Retina (tissue), 1 donor: ENCODE measurements at places on chromosomes 6 and 20.
A peak's percentile ranks its signal among the peaks of the same experiment; 100 is the strongest.

GRCh38 chr20:5215672-5216304 is 89.0 kb downstream of the CDS2 start:
- no peak for DNase-seq

DNA sequence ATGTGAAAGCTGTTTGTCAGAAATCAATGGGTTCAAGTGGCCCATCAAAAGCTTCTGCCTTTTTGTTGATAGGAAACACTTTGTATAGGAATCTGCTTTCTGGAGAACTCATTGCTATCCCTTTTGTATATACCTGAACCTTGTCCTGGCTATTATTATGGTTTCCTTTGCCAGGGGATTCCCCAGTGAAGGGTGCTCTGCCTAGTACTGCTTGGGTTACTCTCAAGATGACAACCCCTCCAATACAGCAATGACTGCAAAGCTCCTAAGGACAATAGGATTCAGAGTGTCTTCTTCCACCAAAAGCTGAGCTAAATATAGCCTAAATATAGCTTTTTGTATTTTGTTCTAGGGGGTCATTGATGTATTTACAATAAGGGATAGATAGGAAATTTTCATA is 54.0 kb upstream of the PTPRK start:
- no peak for DNase-seq

- no peak for DNase-seq
Measured at GRCh38 chr6:122028933-122029522, 370.4 kb upstream of the HSF2 start.

DNA sequence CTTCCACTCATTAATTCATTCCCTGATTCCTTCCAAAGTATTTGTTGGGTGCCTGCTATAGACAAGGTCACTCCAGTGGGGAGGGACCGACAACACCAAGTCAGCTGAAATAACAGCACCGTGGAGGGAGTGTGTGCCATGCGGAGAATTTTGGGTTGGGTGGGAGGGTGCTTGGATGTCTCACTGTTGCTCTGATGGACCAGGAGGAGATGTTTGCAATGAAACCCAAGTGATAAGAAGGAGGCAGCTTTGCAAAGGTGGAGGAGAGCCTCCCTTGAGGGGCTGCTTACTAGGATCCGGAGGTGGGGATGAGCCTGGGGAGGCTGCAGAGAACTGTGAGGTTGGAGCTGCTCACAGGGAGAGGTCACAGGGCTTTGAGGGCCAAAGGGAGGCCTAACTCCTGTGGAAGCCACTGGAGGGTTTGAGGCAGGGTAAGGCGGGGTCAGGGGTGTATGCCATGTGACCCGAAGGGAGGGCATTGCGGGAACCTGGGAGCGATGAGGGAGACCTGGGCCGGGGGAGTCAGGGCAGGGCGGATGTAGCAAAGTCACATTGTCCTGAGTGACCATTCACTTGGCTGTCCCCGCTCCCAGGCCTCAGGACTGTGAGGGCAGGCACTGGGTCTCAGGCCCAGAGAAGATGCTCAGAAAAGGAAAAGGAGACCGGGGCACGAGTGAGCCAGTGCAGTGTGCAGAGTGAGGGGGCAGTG is 124.5 kb downstream of the PHACTR3 start:
- no peak for DNase-seq

- DNase-seq, result peak; percentile 84
Measured at GRCh38 chr20:815914-816606, 17.5 kb upstream of the FAM110A start.

DNA sequence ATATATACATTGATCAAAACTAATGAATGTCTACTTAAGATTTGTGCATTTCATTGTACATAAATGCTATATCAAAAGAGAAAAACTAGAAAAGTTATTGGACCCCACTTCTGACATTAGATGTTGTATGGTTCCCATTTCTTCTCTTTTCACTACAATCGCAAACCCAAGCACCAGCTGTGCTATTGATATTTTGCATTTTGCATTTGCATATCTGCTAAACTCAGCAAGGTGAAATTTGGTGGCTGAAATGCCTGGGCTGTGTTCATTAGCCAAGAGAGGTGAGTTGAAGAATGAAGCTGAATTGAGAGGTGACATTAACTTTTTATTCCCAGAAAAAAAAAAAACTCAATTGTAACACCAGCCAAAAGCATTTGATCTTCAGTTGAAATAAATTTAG is 232.1 kb upstream of the TENT5A start:
- DNase-seq, result no peak

GRCh38 chr20:46765506-46766120 is 56.2 kb downstream of the SLC2A10 start:
- DNase-seq, result peak; percentile 45

- DNase-seq, result no peak
Measured at GRCh38 chr20:51633430-51633829, 90.9 kb upstream of the NFATC2 start.

DNA sequence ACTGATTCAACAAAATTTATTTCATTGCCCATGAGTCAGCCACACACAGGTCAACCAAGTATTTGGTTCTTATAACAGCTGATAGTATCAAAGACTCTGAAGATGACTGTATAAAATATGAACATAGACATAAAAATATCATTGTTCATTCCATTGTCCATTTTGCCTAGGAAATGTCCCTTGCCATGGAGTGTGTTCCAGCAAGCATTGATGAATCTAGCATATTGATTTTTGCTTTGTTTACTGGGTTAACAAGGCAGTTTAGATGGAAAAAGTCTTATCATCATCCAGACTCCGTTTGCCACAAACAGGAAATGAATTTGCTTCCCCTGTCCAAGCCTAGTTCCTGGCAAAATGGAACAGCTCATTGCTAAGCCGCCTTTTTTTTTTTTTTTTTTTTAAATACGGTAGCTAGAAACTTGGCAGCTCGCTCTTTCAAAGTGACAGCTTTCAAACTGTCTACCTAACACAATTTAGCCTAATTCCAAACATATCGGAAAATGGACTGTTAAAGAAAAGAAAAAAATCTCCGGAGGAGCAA is 7.5 kb downstream of the F13A1 start:
- no peak for DNase-seq

- DNase-seq, result no peak
Measured at GRCh38 chr6:39357998-39358686, 35.6 kb upstream of the KCNK16 start.

DNA sequence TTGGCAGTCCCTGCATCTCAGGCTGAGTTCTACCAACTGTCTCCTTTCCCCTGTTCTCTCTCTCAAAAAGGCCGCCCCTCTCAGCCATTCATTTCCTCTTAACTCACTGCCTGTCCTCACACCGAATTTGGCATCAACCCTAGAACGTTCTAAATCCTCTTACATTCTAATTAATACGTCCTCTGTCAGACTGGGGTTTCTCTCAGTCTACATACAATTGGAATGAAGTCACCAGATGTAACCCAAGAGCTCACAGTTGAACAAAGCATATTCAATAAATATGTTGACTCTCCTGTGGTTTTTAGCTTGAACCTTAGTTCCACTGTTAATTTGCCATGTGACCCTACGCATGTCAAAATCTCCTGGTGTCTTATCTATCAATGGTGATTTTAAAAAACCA is 269.6 kb downstream of the CLIC5 start:
- no peak for DNase-seq

DNA sequence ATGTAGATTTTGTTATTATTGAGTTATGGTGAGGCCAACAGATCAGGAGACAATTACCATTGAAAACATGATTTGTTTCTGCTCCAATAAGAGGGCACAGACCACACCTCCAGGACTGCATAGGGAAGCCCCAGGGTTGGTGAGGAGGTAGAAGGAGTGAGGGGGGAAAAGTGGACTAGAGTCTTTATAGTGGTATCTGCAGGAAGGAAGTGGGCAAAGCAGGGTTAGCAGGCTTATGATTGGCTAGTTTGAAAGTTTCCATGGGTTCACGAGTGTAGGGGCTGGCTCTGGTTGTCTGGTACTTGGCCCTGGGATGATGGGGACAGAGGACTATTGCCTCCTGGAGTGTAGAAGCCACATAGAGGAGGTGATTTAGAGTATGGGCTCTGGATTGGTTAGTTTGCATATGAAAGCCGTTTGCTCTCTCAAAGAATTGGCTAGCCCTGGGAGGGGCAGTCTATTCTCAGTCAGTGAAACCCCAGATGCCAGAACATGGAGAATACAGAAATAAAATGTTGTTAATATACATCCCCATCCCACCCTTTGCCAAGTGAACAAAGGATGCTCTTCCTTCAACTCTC is 156.6 kb downstream of the KLHL32 start:
- no peak for DNase-seq

GRCh38 chr6:166839569-166839968 is 116.8 kb downstream of the RNASET2 start:
- no peak for DNase-seq

- peak; percentile 34 for DNase-seq
Measured at GRCh38 chr6:15363523-15364400, 117.9 kb downstream of the JARID2 start.

DNA sequence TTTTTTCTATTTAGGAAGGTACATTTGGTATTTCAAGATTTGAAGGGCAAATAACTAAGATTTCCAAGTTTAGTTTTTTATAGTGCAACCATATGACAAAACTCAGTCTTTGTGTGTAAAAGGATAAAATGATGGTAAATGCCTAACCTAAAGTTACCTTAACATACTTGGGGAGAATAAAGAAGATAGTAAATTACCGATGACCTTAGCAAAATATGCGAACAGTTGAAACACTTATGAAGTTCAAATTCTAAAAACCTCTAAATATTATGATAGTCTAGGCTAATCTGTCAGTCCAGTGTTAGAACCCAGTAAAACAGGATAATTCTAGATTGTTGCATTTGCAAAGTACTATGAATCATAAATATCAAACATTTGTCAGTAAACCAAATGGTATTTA is 127.5 kb downstream of the PTCHD4 start:
- no peak for DNase-seq
